ENCODE measurements at places on chromosomes 16 and 17.

DNA sequence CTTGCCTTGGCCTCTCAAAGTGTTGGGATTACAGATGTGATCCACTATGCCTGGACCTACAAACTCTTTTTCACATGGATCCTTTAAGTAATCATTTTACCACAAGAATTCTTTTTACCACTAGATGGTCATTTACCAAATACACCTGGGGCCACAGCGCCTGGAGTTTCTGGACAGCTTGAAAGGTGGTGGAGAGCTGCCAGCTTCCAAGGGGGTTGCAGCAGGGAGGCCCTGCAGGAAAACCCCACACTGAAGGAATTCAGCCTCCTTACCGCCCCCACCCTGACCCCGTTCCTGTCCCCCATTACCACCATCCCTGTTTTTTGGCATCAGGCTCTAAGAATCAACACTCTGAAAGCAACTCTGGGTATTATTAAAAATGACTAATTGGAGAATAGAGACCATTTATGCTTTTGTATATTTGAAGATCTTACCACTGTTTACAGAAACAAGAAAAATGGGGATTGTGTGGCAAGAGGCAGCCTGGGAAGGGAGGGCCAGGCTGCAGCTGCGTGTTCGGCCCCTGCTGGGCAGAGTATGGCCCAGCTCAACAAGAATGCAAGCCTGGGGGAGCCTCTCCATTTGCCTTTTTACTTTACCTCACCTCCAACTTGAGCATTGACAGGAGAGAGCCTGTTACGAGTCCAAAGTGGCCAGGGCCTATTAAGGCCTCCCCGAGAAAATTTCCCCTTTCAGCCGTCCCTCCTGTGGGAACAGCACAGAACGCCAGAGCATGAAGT, 209.9 kb downstream of the ZFHX3 start:
- no peak for DNase-seq

GRCh38 chr17:7956228-7956965, 24.4 kb downstream of the CNTROB start:
- DNase-seq: no peak

DNA sequence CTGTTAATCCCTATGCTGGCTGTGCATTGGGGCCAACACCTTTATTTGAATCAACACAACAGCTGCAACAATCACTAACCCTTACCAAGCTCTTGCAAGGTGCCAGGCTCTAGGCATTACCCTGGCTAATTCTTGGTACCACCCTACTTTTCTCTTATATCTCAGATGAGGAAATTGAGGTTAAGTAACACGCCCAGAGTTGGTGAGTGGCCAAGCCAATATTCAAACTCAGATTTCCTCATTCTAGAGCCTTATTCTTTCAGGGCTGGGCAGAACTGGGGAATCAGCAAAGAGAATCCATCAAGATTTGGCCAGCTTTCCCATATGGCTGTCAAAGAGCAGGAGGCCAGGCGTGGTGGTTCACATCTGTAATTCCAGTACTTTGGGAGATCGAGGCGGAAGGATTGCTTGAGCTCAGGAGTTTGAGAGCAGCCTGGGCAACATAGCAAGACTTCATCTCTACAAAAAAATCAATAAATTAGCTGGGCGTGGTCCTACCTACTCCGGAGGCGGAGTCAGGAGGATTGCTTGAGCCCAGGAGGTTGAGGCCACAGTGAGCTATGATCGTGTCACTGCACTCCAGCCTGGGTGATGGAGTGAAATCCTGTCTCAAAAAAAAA, 23.7 kb downstream of the ARSG start:
- no peak for DNase-seq

DNA sequence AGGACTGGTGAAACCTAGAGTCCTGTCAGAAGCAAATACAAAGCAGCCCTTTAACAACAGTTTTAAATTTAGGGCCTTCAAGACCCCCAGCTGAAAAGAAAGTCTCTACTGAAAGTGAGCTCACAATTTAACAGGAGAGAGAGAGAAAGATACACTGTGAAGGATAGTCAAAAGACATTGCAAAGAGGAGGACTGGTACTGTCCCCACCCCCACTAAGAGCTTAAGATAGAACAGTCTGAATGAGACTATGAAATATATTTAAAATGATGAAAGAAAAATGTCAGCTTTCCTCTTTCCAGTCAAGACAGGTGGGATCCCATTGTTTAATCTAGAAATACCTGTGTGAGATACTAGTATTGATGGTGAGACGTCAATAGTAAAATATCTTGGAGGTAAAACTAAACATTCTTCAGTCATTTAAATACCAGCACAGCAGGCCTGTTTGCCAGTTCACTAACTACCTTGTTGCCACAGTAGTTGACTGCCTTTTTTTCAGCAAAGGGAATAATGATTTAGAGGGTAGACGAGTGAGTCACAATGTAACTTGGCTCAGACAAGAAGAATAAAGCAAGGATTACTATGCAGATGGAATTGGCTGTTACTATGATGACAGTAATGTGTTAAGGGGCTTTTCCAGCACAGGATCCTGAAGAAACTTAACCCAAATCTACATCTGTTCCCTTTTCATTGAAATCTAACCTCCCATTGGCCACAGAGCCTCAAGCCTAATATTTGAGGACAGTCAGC, 47.2 kb upstream of the RASL10B start:
- DNase-seq: peak; percentile 28

GRCh38 chr17:35804658-35805192, 4.6 kb upstream of the TAF15 start:
- peak; percentile 92 for DNase-seq

- peak; percentile 21 for DNase-seq
Observed at GRCh38 chr17:32111141-32111771, 31.0 kb upstream of the RHOT1 start.

- DNase-seq: no peak
Observed at GRCh38 chr16:78729687-78730086, 630.2 kb downstream of the WWOX start.

DNA sequence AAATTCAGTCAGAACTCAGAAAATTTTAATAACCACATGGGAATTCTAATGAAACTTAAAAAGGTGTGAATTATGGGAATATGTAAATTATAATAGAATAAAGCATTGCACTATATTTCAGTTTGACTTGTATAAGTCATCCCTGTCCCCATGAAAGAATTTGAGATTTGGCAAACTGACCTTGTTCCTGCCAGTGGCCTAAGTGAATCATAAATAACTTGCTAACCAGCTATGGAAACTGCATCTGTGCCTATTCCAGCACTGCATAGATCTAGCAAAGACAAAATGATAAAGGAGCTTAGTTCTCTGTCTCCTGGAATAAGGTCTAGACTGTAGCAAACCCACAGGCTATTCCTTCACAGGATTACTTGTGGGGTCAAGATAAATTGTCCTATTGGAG, 106.8 kb upstream of the NOG start:
- DNase-seq: no peak

GRCh38 chr16:14405611-14406537, 224.2 kb downstream of the PARN start:
- no peak for DNase-seq

GRCh38 chr16:54928411-54929089, 2.1 kb upstream of the IRX5 start:
- no peak for DNase-seq

DNA sequence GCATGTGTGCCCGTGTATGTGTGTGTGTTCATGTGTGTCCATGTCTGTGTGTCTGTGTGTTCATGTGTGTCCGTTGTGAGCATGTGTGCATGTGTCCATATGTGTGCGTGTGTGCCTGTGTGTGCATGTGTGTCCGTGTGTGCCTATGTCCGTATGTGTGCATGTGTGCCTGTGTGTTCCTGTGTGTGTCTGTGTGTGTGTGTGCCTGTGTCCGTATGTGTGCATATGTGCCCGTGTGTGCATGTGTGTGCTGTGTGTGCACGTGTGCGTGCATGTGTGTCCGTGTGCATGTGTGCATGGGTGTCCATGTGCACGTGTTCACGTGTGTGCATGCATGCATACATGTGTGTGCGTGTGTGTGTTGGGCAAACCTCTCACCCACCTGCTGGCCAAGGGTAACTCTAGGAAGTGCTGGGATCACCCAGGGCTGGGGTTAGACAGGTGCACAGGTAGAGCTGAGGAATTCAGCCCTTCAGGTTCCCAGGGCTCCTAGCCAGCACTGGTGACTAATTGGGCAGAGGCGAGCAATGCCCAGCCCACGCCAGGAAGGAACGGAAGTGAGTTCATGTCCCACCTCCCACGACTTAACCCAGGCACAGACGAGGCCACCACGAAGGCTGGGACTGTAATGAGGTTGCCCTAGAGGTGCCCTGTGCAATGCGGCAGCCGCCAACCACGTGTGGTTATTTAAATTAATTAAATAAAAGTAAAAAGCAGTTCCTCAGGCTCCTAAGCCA, 8.2 kb upstream of the CSNK1D start:
- peak; percentile 30 for DNase-seq

DNA sequence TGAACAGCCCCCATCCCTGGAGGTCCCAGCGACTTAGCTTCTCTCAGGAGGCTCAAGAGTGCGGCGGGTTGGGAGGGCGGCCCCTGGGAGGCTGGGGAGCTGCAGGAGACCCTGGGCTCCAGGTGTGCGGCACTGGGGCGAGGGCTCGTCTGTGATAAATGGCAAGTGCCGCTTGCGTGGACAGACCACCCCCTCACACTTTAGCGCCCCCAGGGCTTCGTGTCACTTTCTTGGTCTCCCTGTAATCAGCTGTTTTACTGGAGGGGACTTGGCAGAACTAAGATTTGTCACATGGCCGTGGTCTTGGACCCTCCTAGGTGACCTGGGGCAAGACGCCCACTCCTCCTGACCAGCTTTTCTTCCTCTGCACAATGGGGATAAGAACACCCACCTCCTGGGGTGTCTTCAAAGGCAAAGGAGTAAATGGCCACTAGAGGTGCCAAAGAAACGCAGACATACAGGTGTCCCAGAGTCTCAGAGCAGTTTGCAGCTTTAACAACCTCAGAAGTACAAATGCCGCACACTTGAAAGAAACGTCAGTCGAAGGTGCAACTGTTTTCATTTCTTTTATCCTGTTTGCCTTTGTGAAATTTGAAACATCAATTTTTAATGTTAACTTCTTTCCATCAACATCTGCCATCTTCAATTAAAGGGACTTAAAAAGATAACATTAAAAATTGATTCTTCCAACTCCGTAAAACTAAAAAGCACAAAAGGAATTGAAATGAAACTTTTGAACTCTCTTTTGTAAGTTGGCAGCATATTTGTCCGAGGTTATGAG, 946 bp downstream of the OSGIN1 start:
- no peak for DNase-seq

- DNase-seq: no peak
Observed at GRCh38 chr17:32931686-32932085, 3.7 kb downstream of the TMEM98 start.

- no peak for DNase-seq
Observed at GRCh38 chr16:8026450-8026849, 563.9 kb downstream of the TMEM114 start.

- DNase-seq: no peak
Observed at GRCh38 chr16:31273187-31273586, 13.4 kb downstream of the ITGAM start.

DNA sequence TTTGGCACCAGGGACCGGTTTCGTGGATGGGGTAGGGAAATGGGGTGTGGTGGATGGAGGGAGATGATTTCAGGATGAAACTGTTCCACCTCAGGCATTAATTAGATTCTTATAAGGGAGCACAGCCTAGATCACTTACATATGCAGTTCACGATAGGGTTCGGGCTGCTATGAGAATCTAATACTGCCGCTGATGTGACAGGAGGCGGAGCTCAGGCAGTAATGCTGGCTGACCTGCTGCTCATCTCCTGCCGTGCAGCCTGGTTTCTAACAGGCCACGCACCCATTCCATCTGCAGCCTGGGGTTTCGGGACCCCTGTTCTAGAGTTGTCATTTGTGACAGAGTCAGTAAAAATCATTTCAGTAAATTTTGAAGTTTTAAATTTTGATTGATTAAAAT, 99.7 kb downstream of the CHD9 start:
- no peak for DNase-seq

- DNase-seq: no peak
Observed at GRCh38 chr17:838486-838885, 56.3 kb downstream of the MRM3 start.

DNA sequence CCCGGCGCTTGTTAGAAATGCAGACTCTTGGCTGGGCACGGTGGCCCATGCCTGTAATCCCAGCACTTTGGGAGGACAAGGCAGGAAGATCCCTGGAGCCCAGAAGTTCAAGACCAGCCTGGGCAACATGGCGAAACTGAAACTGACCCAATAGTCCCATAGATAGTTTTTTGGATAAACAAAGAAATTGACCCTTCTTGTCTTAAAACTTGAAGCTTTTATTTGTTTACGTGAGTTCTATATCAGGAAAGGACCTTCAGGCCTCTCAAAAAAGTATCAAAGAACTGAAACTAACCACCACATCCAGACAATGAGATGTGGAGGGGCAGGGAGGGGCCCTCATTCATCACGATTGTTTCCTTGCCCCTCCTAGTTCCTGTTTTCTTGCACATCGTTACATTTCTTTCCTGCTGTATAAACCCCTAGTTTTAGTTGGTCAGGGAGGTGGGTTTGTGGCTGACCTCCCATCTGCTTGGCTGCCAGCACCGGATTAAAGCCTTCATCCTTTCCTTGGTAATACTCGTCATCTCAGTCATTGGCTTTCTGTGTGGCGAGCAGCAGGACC, 29.9 kb upstream of the PRM1 start:
- no peak for DNase-seq

DNA sequence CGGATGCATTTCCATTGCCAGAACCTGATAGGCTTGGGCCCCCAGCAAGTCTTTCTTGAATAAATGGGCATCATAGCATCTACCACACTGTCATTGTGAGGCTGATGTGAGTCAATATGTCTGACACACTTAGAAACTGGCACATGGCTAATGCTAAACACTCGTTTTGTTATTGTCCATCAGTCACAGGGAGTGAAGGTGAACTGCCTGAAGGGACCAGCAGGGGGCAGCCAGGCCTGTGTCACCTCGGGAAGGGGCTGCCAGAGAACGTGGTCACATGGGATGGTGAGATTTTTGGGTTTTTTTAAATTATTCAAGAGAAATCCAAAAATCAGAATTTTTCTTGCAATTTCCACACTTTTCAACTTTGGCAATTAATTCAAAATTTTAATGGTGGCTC, 831 bp upstream of the RCVRN start:
- no peak for DNase-seq

- no peak for DNase-seq
Observed at GRCh38 chr16:49874613-49875237, 18.8 kb upstream of the ZNF423 start.

- DNase-seq: no peak
Observed at GRCh38 chr16:3824121-3824795, 56.3 kb downstream of the CREBBP start.

- peak; percentile 2 for DNase-seq
Observed at GRCh38 chr16:64629622-64630021, 492.2 kb downstream of the CDH11 start.

DNA sequence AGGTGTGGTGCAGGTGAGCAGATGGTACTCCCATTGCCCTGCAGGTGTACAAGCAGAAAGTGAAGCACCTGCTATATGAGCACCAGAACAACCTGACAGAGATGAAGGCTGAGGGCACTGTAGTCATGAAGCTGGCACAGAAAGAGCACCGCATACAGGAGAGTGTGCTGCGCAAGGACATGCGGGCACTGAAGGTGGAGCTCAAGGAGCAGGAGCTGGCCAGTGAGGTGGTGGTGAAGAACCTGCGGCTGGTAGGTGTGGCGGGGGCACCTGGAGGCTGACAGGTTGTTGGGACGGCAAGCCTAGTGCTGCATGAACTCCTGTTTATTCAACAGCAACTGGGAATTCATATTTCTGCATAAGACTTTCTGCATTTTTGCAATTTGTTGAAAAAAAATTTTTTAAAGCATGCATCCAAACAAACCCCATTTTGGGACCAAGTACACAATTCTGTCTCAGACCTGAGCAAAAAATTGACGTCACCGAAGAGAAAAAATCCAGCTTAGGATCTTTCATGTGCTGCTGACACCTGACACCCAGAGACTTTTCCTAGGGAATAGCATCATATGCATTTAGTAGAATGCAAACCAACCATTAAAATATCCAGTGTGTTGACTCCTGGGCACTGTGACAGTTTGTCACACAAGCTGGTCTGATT, 13.5 kb upstream of the DBNDD1 start:
- peak; percentile 31 for DNase-seq

Measured in HCEC 1CT (cell line).